ENCODE measurements at places on chromosomes 11 and 22.

DNA sequence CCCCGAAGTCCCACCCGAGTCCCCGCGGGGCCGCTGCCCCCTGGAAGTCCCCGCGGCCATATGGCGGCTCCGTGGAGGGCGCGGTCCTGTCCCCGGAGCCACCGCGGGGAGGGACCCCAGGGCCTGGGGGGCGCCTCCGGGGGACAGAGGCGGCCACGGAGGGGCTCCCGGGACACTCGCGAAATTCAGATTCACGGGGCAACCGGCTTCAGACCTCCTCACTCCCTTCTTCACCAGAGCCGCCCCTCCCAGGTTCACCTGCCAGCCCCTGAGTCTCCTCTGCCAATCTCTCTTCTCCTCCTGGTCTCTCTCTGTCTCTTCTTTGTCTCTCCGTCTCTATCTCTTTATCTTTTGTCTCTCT, 28.2 kb upstream of the TOLLIP start:
- DNase-seq = no peak

DNA sequence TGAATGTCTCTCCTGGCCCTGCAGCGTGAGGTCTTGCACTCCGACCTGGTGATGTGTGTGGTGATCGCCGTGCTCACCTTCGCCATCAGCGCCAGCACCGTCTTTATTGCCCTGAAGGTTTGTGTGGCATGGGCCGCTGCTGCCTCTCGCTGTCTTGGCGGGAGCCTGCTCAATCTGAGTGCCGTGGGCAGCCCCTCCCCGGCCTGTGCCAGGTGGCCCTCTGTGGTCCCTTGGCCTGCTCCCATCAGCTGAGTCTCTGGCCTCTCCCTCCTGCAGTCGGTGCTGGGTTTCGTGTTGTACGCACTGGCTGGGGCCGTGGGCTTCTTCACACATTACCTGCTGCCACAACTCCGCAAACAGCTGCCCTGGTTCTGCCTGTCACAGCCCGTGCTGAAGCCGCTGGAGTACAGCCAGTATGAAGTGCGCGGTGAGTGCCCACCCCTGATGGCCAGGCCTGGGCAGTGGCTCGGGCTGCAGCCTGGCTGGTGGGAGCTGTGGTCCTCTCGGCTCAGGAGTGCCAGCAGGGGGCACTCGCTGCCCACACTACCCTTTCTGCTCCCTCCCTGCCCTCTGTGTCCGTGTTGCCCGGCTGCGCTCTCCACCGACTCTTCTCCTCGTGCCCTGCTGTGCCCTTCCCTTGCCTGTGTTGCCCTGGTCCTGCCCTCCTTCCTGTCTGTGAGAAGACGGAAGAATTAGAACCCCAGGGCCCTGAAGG, 10.2 kb downstream of the PCNX3 start:
- peak; percentile 80 for DNase-seq

- no peak for DNase-seq
Measured at GRCh38 chr22:45376009-45376408, 37.4 kb downstream of the SMC1B start.

- DNase-seq = peak; percentile 41
Measured at GRCh38 chr11:73271936-73272679, at the start of gene P2RY6. Gene P2RY6 (plus strand): TSS chr11:73272338. CDS start chr11:73296519, 24,181 bp downstream.

GRCh38 chr11:119709638-119710346, 19.2 kb downstream of the NECTIN1 start:
- DNase-seq = no peak

GRCh38 chr11:57311109-57311936, 13.4 kb downstream of the TNKS1BP1 start:
- DNase-seq = peak; percentile 54

- no peak for DNase-seq
Measured at GRCh38 chr11:91857179-91857578, 367.4 kb upstream of the FAT3 start.

GRCh38 chr22:36743591-36744412, 32.1 kb downstream of the IFT27 start:
- DNase-seq = no peak

DNA sequence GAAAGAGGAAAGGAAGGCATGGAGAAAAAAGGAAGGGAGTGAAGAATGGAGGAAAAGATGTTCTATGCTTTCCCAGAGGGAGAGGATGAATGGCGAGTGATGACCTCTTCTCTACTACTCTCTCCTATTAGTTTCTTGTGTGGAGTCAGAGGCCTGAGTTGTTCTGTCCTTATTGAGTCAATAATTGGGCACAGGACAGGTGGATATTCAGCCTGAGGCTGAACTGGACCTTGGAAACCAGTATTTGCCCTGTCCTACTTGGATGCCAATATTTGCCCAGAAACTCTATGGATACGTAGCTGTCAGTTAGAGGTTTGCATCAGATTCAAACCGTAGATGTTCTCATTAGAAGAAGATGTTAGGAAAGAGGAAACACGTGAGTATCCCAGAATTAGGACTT, 17.6 kb upstream of the SWAP70 start:
- no peak for DNase-seq

- DNase-seq = no peak
Measured at GRCh38 chr22:46696229-46696518, 41.9 kb downstream of the CERK start.

DNA sequence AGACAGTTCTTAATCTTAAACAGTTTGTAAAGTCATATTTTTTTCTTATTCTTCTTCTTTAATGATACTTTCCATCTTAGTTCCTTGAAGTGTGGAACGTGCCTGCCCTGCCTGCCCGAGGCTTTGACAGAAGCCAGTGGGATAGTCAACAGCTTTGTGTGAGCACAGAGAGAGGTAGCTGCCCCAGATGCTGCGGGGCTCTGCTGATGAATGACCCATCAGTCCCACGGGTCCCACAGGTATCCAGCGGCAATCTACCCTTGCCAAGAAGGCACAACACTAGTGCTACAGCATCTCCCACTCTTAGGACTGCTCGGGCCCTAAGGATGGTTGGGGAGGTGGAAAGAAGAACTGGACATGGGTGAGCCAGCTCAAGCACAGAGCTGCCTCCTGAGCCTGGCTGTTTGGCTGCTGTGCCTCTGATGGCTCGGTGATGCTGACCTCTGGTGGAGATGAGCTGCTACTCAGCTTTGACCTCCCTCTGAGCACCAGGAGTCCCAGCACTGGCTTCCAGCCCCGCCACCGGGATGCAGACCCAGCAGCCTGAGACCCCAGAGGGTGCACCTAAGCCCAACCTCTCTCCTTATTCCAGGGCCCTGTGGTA, 11.8 kb upstream of the APLNR start:
- peak; percentile 26 for DNase-seq

GRCh38 chr22:49664891-49665290, 162.8 kb downstream of the BRD1 start:
- DNase-seq = no peak

DNA sequence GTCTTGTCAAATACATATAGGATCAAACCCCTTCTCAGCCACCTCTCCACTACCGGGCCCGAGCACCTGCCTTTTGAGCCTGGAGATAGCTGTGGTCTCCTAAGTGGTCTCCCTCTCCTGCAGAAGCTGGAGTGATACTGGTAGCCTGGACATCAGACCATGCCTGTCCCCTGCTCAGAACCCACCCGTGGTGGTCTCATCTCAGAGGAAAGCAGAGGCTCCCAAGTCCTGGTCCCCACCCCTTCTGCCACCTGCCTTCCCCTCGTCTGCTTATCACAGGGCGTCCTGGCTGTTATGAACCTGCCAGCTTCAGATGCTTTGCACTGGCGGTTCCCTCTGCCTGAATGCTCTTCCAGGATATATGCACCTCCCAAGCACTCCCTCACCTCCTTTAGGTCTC, 50.5 kb upstream of the EIF3D start:
- DNase-seq = no peak

- DNase-seq = no peak
Measured at GRCh38 chr22:48238284-48238915, 1476.0 kb downstream of the TBC1D22A start.

DNA sequence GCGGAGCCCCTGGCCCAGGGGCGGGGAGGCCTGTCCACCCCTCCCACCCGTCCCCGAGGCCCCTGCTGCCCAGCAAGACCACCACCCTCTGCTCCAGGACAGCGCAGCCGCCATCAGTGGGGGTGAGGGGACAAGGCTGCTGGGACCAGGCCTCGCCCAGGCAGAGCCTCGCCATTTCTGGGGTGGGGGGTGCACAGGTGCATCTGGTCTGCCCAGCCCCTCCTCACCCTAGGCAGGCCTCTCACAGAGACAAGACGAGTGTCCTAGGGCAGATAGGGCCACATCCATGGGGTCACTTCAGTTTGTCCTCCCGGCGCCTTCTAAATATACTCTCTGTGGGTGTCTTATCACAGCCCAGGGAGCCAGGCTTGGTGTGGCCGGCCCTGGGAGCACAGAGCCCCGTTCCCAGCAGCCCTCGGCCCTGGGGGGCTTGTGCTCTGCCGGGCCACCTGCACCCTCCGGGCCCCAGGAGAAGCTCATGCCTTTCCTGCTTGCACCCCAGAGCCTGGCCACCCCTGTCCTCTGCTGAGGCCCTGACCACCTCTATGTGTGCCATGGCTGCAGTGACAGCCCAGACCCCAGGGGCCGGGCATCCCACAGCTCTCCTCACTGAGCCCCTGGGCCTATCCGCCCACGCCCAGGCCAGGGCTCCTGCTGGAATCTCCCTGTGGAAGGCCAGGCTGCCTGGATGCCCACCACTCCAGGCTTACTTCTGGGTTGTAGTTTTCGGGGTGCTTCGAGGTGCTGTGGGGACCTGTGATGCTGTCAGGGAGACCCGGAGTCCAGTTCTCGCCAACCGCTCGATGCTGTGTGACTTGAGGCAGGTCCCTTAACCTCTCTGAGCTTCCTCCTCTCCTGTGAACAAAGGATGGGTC, 70.8 kb downstream of the KCNQ1 start:
- DNase-seq = no peak

- no peak for DNase-seq
Measured at GRCh38 chr22:19678949-19679521, 35.3 kb upstream of the SEPTIN5 start.

DNA sequence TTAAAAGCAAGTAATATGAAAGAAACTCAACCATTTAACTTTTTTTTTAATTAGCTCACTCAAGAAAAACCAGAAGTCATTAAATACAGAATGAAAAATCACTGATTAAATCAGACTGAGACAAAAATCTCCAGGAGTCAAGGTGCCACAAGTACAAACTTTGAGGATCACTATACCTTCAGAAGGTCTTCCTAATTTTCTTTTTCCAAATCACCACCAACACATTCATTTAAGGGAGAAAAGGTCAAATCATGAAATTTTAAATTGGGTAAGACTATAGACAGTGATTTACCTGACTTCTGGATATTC, 32.3 kb downstream of the PITPNB start:
- no peak for DNase-seq

- DNase-seq = no peak
Measured at GRCh38 chr11:129386795-129387397, 11.2 kb downstream of the BARX2 start.

DNA sequence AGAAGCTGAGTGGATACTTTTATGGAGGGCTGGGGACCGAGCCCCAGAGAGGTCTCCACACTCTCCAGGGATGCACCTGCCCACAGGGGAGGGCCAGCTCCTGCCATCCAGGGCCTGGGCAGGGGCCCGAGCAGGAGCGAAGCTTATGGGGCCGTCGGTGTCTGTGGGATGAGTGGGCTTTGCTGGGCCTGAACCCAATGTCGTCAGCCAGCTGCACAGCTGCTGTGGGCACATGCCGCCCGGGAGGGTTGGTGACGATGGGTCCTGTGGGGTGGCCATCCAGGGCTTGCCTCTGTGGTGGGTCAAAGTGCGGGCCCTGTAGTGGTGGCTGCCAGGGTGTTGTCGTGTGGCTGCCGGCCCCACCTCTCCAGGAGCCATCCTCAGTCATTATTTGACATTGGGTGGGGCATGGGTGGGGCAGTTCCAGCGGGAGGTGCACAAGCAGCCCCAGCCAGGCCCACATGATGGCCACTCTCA, 447.1 kb downstream of the TBC1D22A start:
- no peak for DNase-seq

- DNase-seq = no peak
Measured at GRCh38 chr11:774873-775592, 2.3 kb downstream of the GATD1 start.

- DNase-seq = no peak
Measured at GRCh38 chr11:76808171-76808570, 25.0 kb downstream of the TSKU start.

GRCh38 chr11:102383839-102384238, 36.8 kb downstream of the BIRC2 start:
- no peak for DNase-seq

- no peak for DNase-seq
Measured at GRCh38 chr22:45413368-45414211, at the start of the genes RIBC2 and SMC1B. Gene RIBC2 (plus strand): TSS chr22:45413693. CDS start chr22:45413887, 194 bp downstream. Gene SMC1B (minus strand): TSS chr22:45413599. CDS start chr22:45413567, 32 bp downstream.

DNA sequence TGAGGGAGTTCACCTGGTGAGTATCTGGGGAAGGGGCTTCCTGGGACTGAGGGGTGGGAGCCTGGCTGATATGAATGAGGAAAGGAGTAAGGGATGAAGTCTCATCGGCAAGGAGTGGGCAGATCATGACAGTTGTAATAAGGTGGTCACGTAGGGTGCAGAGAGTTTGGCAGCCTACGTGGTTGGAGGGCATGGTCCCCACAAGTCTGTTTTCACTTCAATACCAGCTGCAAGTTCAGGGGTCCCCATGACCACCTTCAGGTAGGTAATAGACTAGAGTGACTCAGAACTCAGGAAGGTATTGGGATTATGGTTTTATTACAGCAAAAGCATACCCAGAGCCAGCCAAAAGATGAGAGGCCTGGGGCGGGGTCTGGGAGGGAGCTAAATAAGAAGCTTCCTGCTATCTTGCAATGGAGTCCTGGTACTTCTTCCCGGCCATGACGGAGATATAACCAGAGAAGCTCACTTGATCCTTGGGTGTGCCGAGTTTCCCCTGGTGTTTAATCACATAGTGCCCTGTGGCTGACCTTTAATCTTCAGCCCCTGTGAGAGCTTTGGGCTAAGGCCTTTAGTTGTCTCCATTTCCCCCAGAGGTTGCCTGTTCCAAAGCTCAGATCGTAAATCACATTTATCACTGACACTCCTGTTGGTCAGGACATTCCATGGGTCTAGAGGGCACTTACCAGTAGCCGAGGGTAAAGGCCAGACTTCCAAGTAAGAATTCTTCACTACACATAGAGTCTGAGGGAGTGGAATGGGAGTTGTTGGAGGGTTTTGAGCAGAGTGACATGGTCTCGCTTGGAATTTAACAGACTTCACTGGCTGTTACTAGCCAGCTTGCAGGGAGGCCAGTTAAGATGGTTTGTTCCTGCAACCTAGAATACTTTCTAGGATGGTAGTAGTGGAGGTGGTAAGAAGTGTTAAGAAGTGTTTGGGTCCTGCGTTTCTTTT, 9.1 kb downstream of the SLC3A2 start:
- DNase-seq = no peak

- no peak for DNase-seq
Measured at GRCh38 chr11:100473390-100473740, 213.7 kb upstream of the ARHGAP42 start.

DNA sequence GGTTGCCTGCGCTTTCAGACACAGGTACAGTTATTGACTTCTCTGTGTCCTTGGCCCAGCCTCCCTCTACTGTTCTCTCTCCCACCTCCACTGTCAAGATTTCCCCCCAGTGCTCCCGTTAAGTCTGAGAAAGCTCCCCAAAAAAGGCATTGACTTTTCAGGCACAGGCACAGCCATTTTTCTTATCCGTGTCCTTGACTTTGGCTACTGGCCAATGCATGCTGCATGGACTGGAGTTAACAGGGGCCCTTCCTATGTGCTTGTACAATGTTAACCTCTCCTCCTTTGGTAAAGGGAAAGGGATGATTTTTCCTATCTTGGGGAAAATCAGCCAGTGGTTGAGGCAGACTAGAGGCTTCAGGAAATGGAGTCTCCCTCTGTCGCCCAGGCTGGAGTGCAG, 4.3 kb downstream of the APOL5 start:
- DNase-seq = no peak

Data from globus pallidus (tissue), 1 donor.